ENCODE measurements at places on chromosomes 11 and 22. TPM values are rescaled to one million over a fixed set of nuclear protein-coding genes. Genes with fewer than 3 reads are reported as not detected.

Gene TBRG1
- total RNA-seq: 27.5 TPM

Gene TCF20
- 36.0 TPM for total RNA-seq

Gene PDGFD
- 0.08 TPM for total RNA-seq

Gene SCGB2A2
- total RNA-seq: not detected

Gene RHOD
- total RNA-seq: not detected

Gene C11orf52
- not detected for total RNA-seq

Gene OR4C3
- not detected for total RNA-seq

Gene PDGFB
- total RNA-seq: 5.5 TPM

Gene ZNF215
- total RNA-seq: 4.3 TPM

Gene MOV10L1
- total RNA-seq: 0.11 TPM

Gene OR5B21
- total RNA-seq: not detected

Gene RAG1
- 0.45 TPM for total RNA-seq

Gene OR8B8
- not detected for total RNA-seq

Gene CYTH4
- total RNA-seq: 2.7 TPM

Gene SLC22A8
- not detected for total RNA-seq

Gene UBQLNL
- not detected for total RNA-seq

Gene MCM5
- 111 TPM for total RNA-seq

All from A375 (cell line).